ENCODE measurements at places on chromosomes 12 and 14. TPM values are rescaled to one million over a fixed set of nuclear protein-coding genes. Genes with fewer than 3 reads are reported as not detected.

ISM2 gene
- total RNA-seq: not detected

ART4 gene
- total RNA-seq: not detected

LRRK2 gene
- 0.18 TPM for total RNA-seq

NAV3 gene
- 134 TPM for total RNA-seq

- no peak overlapping the region for H3K4me3 ChIP-seq
- H3K4me1 ChIP-seq: peaks cover 10% of the 10 kb centered on the region
- no peaks in the 10 kb centered on the region for H3K36me3 ChIP-seq
These were observed 205.7 kb downstream of the TTC8 start for GRCh38 chr14:89029961-89030694.

- no peak for DNase-seq
- no peak overlapping the region for H3K4me3 ChIP-seq
- H3K36me3 ChIP-seq: peaks cover 35% of the 10 kb centered on the region
- H3K4me1 ChIP-seq: peaks cover 13% of the 10 kb centered on the region
These were observed 23.7 kb downstream of the SEL1L start for GRCh38 chr14:81509838-81510452.

GRCh38 chr14:73896521-73896920, 9.9 kb downstream of the ZNF410 start:
- no peak for DNase-seq
- H3K4me1 ChIP-seq: peaks cover 19% of the 10 kb centered on the region
- peaks cover 25% of the 10 kb centered on the region for H3K36me3 ChIP-seq
- H3K27me3 ChIP-seq: no peaks in the 10 kb centered on the region
- H3K4me3 ChIP-seq: no peak overlapping the region
- peak overlapping the region; percentile 53 for H3K27ac ChIP-seq

DNA sequence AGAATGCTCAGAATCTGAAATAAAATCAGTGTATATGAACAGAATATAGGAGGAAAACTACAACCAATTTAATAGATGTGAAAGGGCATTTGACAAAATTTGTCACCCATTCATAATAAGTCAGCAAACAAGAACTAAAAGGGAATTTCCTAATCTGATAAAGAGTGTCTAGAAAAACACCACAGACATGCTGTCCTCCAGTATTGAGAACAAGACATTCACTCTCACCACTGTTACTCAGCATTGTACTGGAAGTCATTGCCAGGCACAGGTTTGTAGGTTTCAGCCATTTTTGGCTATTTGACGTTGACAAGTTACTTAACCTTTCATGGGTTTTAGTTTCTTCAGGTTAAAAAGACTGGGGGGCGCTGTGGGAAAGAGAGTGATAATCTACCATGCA, 13.2 kb downstream of the EIF2S1 start:
- no peak overlapping the region for H3K4me3 ChIP-seq
- H3K27me3 ChIP-seq: no peaks in the 10 kb centered on the region
- peaks cover 17% of the 10 kb centered on the region for H3K4me1 ChIP-seq

Data from HFFc6 (cell line).